ENCODE measurements at places on chromosomes 11 and 22.

- DNase-seq: no peak
These were observed 1335.3 kb downstream of the TBC1D22A start for GRCh38 chr22:48097723-48098122.

- DNase-seq: no peak
These were observed 8.1 kb downstream of the PC start for GRCh38 chr11:66950112-66950535.

GRCh38 chr22:39089928-39090327 is 7.1 kb upstream of the APOBEC3H start:
- DNase-seq: no peak

- DNase-seq: no peak
These were observed 87.8 kb downstream of the FBXO7 start for GRCh38 chr22:32562401-32562800.

GRCh38 chr11:107733518-107733917 is 21.7 kb upstream of the SLN start:
- DNase-seq: no peak

DNA sequence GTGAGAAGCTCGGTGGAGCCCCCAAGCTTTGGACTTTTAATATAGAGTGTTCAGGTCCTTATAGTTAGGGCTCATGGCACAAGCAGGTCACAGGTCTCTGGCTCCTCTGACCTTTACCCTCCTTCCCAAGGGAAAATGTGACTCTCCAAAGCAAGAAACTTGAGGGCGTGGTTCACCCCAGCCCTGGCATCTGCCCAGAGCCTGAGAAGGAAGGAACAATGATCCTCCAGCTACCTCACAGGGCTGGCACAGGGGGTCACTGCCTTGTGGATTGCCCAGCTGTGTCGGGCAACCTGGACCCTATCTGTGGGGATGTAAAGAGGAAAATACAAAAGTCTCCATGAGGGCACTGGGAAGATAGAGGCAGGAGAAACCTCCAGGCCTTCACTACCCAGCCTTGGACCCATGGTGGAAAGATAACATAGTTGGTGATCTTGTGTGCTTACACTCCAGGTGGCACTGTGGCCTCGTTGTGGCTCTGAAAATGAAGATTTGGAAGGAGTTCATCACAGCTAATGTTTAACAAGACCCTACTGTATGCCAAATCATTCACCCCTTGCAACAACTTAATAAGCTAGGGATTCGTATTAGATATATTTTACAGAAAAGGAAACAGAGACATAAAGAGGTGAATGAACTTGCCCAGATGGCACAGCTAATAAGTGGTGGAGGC is 3.8 kb upstream of the ZNF195 start:
- no peak for DNase-seq

GRCh38 chr11:113949891-113950290 is 25.0 kb upstream of the HTR3A start:
- DNase-seq: no peak

DNA sequence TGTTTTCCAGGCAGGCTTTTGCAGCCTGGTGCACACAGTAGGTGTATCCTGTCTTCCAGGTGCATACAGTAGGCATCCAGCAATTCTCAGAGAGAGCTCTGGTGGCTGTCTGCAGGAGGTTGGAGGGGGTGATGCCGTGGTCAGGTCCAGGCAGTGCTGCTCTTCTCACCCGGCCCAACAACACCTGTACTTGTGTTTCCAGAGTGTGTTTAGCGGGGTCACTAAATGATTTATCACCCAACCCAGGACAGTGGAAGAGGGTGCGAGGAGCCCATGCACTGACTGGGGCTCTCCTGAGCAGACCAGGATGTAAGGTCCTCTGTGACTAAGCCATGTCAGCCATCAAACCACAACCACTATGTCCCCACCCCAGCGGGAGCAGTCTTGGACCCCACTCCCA is 18.6 kb upstream of the FGF3 start:
- no peak for DNase-seq

GRCh38 chr11:235609-235996 is 539 bp downstream of the SIRT3 start:
- peak; percentile 60 for DNase-seq

GRCh38 chr22:38203855-38204514 is 2.2 kb downstream of the MAFF start:
- no peak for DNase-seq
